Aorta (tissue), 5 donors: ENCODE measurements at places on chromosomes 6 and 20. TPM values are rescaled to one million over a fixed set of nuclear protein-coding genes. Genes with fewer than 3 reads are reported as not detected.

RHAG gene
- polyA plus RNA-seq = not detected

HNF4A gene
- polyA plus RNA-seq = 11.8 TPM

CLDN20 gene
- polyA plus RNA-seq = not detected

DNA sequence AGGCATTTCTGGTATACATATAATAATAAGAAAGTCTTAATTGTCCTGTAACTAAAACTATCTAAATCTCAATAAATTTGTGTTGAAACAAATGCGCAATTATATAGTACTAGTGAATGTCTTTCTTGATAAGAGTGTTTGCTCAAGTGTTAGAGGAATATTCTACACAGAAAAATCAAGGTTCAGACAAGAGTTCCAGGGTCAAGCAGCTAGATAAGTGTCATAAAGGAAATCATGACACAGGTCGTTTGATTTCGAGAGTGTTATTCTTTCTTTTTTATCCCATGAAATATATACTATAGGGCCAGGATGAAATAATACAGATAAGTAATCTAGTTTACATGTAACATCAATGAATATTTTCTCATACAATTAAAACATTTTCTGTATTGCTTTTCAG is 366.1 kb downstream of the UTRN start:
- DNase-seq = no peak

DNA sequence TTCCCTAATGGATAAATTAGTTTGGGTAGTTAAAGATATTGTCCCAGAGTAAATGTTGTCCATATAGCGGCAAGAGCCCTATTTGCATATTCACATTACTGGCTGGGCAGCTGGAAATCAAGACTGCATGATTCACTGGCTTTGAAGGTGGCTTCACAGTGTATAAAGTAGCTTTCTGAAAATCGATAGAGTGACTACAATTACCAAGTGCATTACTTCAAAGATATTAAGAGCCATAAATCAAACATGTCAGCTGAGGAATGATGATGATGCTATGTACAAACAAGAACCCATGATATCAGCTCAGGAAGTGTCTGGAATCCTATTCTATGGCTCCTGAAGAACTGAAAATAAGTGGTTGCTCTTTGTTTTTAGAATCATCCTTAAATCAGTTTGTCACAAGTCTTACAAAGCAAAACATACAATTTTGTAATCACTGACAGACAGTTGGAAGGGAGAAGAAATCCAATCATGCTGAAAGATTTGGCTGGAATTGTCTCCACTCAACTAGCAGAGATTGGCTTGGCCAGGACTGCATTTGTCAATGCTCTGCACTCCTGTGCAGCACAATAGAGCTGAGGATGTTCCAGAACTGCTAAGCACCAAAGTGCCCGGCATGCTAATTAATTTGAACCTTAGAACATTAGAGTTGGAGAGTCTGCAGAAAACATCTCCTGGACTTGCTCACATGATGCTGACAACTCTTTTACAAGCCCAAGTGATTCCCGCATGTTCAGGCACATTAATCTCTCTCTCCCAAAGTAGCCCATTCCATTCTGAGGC is 77.9 kb upstream of the B3GAT2 start:
- no peak for DNase-seq

GRCh38 chr6:21395121-21395520 is 198.4 kb upstream of the SOX4 start:
- no peak for DNase-seq

- peak; percentile 79 for DNase-seq
Observed at GRCh38 chr6:43716099-43716498, 28.5 kb upstream of the MRPS18A start.

DNA sequence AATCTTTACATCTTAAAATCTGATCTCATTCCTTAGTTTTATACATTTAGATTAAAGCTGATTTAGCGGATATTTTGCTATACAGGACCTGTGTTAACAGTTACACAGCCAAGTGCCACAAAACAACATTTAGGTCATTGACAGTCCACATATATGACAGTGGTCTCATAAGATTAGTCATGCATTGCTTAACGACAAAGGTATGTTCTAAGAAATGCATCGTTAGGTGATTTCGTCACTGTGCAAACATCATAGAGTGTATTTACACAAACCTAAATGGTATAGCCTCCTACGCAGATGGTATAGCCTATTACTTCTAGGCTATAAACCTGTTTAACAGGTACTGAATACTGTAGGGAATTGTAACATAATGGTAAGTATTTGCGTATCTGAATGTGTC is 21.6 kb downstream of the ADGRG6 start:
- DNase-seq = no peak

DNA sequence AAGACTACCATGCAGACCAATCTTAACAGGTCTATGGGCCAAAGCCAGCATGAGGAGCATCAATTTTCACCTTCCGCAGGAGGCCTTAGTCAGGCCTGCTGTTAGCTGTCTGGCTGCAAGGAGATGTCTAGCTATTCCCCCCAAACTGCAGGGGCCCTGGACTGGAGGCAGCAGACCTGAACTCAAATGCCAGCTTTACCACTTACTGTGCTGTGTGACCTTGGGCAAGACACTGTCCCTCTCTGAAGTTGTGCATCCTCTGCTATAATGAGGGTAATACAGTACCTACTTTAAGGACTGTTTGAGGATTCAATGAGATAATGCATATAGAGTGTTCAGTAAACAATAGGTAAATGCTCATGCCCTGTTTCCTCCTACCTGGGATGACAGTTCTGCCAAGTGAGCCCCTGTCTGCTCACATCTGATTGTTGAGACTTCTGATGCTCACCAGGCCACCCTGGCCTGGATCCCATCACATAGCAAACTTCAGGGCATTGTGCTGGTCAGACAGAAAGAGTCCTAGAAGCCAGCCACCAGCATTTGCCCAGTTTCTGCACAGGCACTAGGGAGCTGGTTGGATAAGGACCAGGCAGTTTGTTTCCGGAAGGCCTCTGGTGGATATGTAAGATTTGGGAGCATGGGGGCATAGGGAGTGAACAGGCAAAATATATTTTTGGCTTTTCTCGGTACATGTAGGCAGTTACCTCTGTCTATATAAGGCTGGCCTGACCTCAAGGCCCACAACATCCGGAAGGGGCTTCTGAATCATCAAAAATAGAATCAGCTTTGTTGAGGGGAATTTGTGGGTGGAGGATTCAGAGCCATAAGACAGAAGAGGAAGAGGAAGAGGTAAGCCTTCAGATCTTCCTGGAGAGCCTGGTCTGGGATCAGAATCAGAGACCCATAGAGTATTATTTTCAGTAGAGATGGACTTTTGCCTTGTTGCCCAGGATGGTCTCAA is 2.3 kb upstream of the OCSTAMP start:
- no peak for DNase-seq

DNA sequence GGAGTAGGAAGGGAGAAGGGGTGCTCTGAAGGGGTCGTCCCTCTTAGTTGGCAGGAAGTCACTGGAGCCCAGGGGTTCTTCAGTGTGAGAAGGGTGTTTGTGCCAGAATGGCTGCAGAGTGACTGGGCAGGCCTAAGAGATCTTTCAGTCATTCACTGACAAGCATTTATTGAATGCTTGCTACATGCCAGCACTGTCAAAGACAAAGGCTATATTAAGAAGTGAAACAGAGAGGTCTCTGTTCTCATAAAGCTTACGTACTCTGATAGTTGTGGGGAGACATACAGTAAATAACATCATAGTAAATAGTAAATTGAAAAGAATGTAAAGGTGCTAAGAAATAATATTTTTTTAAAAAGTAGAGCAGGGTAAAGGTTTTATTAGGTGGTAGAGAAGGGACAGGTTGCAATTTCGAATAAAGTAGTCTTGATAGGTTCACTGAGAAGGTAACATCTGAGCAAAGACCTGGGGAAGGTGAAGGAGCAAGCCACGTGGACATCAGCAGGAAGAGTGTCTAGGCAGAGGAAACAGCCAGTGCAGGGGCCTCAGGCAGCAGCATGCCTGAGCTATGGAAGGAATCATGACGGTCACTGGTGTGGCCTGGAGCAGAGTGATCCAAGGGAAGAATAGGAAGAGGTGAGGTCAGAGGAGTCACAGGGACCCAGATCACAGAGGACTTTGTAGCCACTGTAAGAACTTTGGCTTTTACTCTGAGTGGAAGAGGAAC is 36.3 kb upstream of the RNF8 start:
- DNase-seq = no peak

- DNase-seq = no peak
Observed at GRCh38 chr6:31871046-31871659, 7.6 kb downstream of the SLC44A4 start.

- DNase-seq = no peak
Observed at GRCh38 chr6:83097204-83097603, 29.7 kb downstream of the DOP1A start.

DNA sequence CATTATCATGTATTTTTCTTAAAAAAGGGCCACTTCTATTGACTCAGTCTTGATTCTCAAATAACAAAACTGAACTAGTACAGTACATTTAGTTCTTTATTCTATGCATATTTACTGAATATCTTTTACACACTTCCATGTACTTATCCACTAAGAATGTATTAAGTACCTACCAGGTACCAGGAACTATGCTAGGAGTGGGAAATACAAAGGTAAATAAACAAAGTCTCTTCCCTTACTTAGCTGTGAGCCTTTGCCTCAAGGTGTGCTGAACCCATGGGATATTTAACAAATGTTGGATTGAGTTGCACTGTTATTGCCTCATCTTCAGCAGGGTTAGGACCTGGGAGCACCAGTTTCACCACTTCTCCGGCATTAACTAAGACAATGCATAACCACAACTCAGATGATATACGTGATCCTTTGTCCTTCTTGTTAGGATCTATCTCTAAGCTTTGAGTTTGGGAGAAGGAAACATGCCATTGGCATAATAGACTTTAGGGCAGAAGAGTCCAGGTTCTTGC is 533.9 kb downstream of the TFAP2B start:
- no peak for DNase-seq
